ENCODE measurements at places on chromosomes 3 and 15.

- no peak for DNase-seq
Measured at GRCh38 chr3:188000361-188000861, 153.5 kb upstream of the LPP start.

GRCh38 chr3:51974277-51974962 is 444 bp upstream of the ABHD14A start:
- no peak for DNase-seq

DNA sequence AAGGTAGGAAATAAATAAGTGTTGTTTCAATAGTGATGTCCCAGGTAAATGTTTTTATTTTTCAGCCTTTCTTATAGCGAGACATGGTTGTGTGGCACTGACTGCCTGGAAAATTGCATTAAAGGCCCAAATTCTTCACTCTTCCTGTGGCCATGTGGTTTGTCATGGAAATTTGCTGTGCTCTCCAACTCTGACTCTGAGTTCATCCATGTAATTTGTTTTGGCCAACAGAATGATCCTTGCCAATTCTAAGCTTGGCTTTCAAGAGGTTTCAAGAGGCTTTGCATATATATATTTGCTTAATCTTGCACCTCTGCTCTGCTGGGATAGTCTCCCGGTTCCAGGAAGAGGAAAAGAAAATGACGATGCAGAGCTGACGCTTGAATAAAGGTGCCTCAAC is 107.5 kb upstream of the ARHGEF26 start:
- DNase-seq: no peak

DNA sequence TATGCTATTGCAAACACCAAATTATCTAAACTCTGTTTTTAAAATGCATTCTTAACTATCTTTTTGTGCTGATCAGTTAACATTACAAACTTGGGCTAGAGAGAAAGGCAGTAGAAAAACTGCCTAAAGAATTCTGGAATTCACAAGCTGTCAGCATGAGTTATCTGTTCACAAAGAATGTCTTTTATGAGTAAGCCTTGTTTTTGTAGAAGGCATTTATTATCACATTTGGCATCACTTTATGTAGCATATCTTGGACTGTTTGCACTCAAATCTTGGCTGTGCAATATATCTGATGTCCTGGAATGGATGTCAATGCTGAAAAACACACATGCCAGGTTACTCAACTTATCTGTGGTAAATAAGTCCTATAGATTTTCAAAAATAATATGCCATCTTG is 15.5 kb upstream of the BCHE start:
- DNase-seq: no peak

DNA sequence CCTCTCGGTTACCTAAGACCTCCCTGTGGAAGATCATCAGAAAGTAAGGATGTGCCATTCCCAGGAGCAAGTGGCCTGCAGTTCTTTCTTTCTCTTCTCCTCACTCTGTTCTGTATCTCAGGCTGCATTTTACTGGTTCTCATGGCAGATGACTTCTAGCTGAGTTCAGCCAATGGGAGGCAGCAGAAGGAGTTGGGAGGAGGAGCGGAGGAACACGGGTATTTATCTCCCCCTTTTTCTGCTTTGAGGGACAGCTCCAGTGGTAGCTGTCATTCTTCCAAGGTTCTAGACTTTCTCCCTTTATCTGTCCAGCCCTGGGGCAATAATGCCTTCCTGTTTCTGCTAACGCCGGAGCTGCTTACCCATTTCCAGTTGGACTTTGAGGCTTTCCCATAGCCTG is 339.9 kb downstream of the NR2F2 start:
- no peak for DNase-seq

DNA sequence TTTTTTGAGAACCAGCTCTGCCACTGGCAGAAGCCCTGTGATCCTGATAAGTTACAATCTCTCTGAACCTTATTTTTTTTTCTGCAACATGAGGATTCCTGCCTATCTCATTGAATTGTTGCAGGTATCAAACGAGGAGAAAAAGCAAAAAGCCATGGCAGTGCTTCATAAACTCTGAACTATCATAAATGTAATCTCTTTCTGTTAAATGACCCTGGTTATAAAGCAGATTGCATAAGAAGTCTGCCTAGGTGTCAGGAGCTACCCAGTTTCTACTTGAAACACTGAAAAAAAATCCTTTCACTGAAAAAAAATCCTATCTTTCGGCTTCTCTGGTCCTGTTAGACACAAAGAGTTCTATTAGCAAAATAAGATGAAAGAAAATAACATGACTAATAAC is 172.7 kb downstream of the FAM43A start:
- no peak for DNase-seq

GRCh38 chr3:160851629-160852210 is 95.7 kb downstream of the PPM1L start:
- DNase-seq: no peak

DNA sequence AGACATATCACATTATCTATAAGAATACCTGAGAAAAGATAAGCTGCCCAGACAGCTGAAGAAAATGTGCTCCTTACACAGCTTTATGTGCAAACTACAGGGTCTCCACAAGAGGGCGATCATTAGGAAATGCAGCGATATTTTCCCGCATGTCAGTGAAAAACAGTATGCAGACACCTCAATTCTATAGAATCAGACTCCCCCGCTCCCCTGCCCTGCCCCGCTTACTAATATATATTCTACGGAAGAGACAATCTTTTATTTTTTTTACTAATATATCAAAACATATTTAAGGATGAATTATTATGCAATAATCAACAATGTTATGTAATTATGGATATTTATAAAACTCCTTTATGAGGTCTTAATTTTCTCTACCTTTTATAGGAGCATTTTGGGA is 681.3 kb downstream of the ROBO1 start:
- DNase-seq: peak; percentile 48

DNA sequence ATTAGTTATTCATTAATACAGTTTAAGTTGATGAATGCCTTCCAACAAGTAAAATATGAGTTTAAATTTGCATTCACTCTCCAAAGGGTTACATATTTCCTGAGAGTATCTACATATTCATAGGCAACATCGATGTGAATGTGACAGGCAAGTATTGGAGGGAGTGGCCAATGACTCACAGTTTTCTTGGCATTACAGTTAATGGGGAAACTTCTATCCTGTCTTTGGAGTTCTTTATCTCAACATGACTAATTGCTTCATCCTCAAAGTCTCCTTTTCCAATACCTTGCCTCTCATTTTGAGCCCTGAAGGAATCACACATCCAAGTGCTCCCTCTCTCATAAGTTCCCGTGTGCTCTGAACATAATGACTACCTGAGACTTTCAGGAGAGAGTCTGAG is 439.7 kb upstream of the FRG2C start:
- DNase-seq: no peak

DNA sequence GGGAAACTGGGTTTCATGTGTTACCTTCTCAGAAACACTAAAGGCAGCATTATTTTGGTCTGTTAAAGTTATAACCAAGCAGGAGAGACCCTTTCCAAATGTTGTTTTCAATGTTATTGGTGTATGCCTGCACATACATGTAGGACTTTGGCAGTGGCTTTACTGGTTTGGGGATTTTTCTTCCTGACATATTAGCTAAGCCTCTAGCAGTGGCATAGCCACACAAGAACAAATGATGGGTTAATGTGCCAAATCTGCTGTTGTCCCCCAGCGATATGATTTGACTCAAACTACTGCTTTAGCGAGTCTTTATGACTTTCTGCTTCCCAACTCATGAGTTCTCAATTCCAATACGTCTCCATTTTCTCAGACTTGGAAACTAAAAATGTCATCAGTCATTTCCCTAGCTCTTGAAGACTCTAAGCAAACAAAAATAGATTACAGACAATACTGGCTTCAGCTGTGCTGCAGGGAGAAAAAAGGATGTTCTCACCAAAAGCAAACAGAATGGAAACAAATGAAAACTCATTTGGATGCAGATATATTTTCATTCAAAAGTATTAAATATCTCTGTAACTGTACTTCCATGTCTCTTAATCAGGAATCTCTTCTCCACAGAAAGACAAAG is 29.6 kb downstream of the TPM1 start:
- DNase-seq: no peak

Measured in urothelium cell line (cell line).